ENCODE measurements at places on chromosomes 4 and X.
A peak's percentile ranks its signal among the peaks of the same experiment; 100 is the strongest.

DNA sequence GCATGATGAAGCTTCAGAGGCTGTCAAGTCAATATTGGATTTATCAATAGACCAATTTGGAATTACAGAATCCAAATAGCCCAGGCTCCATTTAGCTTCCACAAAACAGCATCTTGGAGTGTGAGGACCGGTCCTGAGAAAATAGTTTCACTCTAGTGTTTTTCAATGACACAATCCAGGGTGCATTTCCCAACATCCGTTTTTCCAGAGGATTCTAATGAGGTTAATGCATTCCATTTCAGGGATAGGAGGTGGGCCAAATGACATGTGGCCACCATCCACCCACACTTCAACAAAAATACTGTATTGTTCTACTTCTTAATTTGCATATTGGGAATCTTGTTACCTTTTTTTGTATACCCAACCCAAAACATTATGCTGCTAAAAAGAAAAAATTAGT is 229.8 kb upstream of the LDB2 start:
- DNase-seq = no peak

- DNase-seq = peak; percentile 32
Observed at GRCh38 chr4:186190581-186191199, 677 bp upstream of the CYP4V2 start.

DNA sequence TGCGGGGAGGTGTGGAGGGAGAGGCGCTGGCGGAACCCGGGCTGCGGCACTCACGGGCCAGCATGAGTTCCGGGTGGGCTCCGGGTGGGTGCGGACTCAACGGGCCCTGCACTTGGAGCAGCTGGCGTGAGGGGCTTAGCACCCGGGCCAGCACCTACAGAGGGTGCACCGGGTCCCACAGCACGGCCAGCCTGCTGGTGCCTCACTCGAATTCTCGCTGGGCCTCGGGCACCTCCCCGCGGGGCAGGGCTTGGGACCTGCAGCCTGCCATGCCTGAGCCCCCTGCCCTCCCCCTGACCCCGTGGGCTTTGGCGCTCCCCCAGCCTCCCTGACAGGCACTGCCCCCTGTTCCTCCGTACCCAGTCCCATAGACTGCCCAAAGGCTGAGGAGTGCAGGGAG is 10.8 kb upstream of the CAMK2D start:
- no peak for DNase-seq

GRCh38 chr4:6892190-6892908 is 17.3 kb upstream of the TBC1D14 start:
- DNase-seq = no peak

DNA sequence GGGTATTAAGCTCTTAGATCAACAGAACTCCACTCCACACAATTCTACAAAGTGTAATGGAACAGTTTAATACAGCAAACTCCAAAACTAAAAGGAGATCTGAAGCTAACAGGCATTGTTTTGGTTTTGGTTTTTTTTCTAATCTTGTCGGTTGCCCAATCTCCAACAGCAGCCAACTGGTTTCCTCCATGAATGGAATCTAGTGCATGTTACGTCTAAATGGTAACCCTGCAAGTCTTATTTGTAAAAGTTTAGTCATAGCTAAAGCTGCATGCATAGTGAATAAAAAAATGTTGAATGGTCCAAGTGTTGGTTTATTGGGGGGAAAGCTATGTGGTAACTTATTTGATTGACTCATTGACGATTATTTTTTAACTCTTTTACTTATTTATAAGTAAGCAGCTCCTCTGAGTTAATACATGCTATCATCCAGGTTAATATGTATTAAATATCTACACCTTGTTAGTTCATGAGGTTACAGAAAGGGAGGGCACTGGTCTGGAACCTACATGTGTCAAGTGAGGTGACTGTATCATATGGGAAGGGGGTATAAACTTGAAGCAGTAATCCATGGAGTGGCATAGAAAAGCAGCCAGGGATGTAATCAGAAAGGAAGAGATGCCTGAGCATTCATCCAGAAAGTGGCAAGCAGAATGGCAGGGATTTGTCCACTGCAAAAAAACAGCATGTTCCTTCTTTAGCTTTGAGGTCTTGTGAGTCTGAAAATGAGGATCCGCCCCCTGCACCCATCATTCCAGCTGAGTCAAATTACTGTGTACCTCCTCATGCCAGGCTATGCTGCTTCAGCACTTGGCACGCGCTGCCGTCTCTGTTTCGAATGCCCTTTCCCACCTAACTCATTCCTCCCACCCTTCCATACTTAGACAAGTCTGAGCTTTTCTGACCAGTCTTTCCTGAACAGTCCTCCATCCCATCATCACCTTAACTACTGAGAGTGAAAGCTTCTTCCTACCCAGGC is 81.7 kb downstream of the PDGFC start:
- no peak for DNase-seq

DNA sequence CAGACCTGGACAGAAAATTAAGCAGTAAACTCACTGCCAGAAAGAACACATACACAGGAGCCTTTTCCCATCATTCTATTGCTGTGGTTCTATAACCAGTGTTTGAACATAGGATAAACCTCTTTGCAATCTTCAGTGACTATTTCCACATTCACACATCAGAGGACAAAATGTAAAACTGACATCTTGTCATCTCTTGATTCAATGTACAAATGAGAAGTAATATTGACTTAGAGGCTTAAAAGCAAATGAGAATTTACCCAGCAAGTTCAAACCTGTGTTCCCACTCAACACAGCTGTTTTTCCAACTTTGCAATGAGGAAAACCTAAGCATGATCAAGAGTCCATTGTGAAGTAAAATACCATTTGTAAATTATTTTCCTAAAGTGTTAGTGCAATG is 307.1 kb upstream of the CPXCR1 start:
- DNase-seq = no peak

GRCh38 chrX:40719218-40719617 is 16.1 kb downstream of the MED14 start:
- no peak for DNase-seq

- no peak for DNase-seq
Observed at GRCh38 chr4:145213245-145213644, 32.9 kb upstream of the OTUD4 start.

DNA sequence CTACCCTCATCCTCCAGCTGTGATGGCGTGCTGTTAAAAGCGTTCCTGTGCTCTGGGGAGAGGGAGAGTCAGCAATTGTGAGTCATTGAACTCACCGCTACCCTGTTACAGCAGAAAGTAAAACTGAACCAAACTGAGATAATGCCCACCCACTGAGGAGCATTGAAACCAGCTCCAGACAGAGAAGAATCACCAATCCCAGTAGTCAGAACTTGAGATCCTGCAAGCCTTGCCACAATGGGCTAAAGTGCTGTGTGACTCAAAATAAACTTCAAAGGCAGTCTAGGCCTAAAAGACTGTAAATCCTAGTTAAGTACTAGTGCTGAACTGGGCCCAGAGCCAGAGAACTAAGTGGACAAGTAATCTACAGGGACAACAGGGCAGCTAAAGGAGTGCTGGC is 1394.2 kb upstream of the DIAPH2 start:
- DNase-seq = no peak

- peak; percentile 24 for DNase-seq
Observed at GRCh38 chr4:11232015-11232414, 196.7 kb downstream of the HS3ST1 start.

- no peak for DNase-seq
Observed at GRCh38 chr4:76199664-76200211, 13.9 kb downstream of the SCARB2 start.

DNA sequence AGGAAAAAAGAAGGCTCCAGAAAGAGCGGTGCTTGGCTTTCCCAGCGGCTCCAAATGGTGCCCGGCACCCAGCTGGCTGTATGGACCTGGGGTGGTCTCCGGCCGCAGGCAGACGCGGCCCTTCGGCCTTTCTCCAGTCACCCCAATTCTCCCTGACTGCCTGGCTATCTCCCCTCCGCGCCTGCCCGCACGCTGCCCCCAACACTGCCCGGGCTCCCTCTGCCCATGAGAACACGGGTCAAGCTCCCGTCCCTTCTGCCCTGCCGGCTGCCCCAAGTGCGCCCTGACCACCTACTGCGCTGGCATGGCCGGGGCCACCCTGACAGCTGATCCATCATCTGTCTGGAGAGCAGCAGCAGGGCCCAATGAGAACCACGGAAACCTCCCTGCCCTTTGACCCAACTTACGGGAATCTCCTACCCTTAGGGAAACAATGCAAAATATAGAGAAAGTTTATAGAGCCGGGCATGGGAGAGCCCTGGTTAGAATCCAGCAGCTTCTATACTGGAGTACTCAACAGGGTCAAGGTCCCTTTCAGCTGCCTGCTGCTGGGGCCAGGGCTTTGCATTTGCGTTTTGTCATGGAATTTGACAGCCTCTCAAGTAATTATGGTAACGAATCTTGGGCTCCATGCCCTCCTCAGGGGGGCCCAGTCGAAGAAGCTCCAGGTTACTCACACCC is 1.2 kb upstream of the FAM3A start:
- DNase-seq = no peak

DNA sequence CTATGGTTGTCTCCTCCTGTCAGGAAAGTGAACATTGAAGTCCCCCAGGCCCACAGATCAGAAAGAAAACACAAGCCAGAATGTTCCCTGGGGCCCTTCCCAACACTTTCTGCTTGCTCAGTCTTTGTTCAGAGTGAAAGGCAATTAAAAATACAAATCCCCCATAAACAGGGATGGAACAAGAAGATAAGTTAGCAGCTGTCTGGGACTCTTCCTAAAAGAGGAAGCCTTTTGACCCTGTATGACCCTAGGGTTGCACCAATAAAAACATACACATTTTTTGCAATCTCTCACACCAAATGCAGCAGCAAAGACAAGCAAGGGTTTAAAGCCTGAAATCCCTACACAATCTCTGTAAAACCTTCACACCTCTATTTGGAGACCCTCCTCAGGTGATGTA is 22.6 kb downstream of the IRF2 start:
- DNase-seq = no peak

GRCh38 chr4:138646383-138646782 is 369.2 kb upstream of the NOCT start:
- no peak for DNase-seq

DNA sequence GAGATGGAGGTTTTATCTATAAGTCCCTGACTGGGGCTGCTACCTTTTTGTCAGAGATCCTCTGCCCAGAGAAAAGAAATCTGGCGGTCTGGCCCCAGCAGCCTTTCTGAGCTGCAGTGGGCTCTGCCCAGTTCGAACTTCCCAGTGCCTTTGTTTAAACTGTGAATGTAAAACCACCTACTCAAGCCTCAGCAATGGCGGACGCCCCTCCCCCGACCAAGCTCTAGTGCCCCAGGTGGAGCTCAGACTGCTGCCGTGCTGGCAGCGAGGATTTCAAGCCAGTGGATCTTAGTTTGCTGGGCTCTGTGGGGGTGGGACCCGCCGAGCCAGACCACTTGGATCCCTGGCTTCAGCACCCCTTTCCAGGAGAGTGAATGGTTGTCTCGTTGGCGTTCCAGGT is 121.8 kb downstream of the TSPAN5 start:
- no peak for DNase-seq

DNA sequence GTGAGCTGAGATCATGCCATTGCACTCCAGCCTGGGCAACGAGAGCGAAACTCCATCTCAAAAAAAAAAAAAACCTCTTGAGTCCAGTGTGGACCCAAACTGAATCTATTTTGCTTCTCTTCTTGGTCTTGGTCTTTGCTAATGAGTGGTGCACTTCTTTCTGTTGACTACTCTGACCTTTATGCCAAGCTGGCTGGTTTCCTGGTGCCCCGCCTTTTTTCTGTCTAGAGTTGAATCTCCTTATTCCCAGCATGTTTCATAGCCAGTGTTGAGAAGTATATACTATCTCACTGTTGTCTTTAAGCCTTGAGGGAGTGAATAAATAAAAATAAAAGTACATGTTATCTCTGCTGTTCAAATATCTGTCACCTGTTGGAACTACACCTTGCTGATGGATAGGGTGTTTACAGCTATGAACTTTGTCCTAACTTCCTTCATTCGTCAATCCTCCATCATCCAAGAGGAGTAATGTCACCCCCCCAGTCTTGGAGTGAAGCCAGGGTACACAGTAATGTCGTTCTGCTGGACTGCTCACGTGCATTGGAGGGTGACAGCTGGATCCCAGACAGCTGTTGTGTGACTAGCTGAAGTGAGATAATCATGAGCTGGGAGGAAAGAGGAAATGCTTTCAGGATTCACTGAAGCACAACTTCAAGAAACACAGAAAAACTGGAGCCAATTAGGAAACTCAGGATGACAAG is 99.3 kb upstream of the PRKG2 start:
- DNase-seq = peak; percentile 78

GRCh38 chrX:55796496-55796895 is 78.9 kb downstream of the RRAGB start:
- no peak for DNase-seq

- no peak for DNase-seq
Observed at GRCh38 chrX:148574237-148574973, 74.0 kb downstream of the AFF2 start.

GRCh38 chrX:57817302-57817701 is 93.0 kb downstream of the ZXDA start:
- DNase-seq = no peak

DNA sequence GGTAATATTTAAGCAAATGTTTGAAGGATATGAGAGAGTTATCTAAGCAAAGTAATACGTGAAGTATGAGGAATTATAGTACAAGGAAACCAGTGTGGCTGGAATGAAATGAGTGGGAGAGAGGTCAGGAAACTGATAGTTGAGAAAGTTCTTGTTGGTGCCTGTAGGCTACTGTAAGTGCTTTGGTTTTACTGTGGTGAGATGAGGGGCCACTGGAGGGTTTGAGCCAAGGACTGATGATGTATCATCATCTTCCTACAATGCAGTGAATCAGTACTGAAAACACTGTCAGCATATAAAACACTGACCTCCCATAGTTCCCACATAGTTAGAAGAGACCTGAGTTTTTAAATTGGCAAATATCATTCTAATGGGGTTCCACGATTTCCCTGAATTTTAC is 367.5 kb upstream of the CTSO start:
- DNase-seq = no peak

GRCh38 chr4:8105306-8106100 is 53.1 kb downstream of the ABLIM2 start:
- peak; percentile 82 for DNase-seq

DNA sequence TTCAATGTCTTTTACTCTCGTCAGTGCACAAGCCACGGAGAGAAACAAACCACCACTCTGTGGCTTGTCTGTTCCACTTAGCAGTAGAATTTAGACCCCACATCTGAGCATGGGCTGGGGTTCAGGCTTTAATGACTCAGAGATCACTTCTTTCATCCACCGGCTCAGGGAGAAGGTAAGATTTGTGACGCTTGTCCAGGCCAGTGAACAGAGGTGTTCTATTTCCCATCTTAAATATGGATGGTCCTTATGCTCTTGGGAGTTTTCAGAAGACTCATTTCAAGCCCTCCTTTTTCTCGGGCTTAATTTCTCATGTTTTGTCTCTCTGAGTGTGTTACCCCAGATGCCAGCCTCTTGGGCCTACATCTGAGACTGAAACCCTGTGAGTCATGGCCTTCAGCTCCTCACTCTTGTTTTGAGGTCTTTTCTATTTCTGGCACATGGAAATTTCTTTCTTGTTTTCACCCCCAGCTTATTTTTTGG is 127.4 kb upstream of the SFRP2 start:
- DNase-seq = no peak

GRCh38 chrX:15435836-15436619 is 51.8 kb upstream of the VEGFD start:
- no peak for DNase-seq

All from NCI-H2081 (cell line).